ENCODE measurements at places on chromosomes 12 and 14.

- H3K36me3 ChIP-seq, result no peaks in the 10 kb centered on the region
- H3K4me3 ChIP-seq, result no peak overlapping the region
- no peaks in the 10 kb centered on the region for H3K27me3 ChIP-seq
- no peak overlapping the region for H3K27ac ChIP-seq
- H3K4me1 ChIP-seq, result peaks cover 5% of the 10 kb centered on the region
- no peak for DNase-seq
Measured at GRCh38 chr12:28343713-28344112, 153.5 kb downstream of the CCDC91 start.

DNA sequence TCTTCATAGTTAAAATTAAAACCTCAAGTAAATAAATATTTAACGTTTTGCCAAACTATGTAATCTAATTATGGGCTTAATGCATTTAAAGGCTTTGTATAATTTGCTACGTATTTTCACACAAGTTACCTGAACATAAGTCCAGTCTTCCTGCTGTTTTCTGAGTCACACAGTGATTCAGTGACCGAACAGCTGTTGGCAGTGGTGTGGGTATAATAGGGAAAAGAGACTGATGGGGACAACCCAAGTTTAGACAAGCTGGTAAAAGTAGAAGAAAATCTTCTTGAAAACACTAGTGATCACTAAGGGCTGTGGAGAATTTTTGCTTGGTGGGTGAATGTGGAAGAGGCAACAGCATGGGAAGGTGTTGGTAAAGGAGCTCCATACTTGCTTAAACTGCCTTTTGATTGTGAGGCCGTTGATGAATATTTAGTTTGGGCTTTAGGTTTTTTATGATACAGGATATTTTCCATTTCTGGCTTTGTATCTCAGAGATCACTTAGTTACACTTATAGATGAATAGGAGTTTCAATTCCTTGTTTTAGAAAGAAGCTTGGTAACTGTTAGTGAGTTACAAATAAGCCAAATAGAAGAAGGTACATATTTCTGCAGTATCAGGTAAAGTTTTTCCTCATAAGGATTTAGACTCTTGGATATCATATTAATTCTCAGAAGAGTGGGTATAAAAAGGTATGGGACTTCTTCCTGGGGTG lies 23.9 kb downstream of the LRRK2 start:
- H3K4me3 ChIP-seq, result no peak overlapping the region
- H3K4me1 ChIP-seq, result no peaks in the 10 kb centered on the region
- H3K36me3 ChIP-seq, result no peaks in the 10 kb centered on the region
- DNase-seq, result no peak

- no peak overlapping the region for H3K4me3 ChIP-seq
- H3K27me3 ChIP-seq, result no peaks in the 10 kb centered on the region
- H3K4me1 ChIP-seq, result no peaks in the 10 kb centered on the region
- DNase-seq, result no peak
- H3K27ac ChIP-seq, result no peak overlapping the region
Measured at GRCh38 chr14:50471838-50472465, 60.4 kb downstream of the MAP4K5 start.

GRCh38 chr12:131008913-131009270 lies 55.2 kb downstream of the ADGRD1 start:
- no peaks in the 10 kb centered on the region for H3K27me3 ChIP-seq
- no peaks in the 10 kb centered on the region for H3K36me3 ChIP-seq
- no peak overlapping the region for H3K27ac ChIP-seq
- no peak for DNase-seq
- no peaks in the 10 kb centered on the region for H3K4me1 ChIP-seq

- DNase-seq, result no peak
- H3K36me3 ChIP-seq, result peaks cover under 1% of the 10 kb centered on the region
- H3K27ac ChIP-seq, result no peak overlapping the region
- H3K27me3 ChIP-seq, result peaks cover 27% of the 10 kb centered on the region
- peak overlapping the region; percentile 60 for H3K4me3 ChIP-seq
- peaks cover 21% of the 10 kb centered on the region for H3K4me1 ChIP-seq
Measured at GRCh38 chr14:64983439-64984310, 3.0 kb upstream of the FNTB start.

DNA sequence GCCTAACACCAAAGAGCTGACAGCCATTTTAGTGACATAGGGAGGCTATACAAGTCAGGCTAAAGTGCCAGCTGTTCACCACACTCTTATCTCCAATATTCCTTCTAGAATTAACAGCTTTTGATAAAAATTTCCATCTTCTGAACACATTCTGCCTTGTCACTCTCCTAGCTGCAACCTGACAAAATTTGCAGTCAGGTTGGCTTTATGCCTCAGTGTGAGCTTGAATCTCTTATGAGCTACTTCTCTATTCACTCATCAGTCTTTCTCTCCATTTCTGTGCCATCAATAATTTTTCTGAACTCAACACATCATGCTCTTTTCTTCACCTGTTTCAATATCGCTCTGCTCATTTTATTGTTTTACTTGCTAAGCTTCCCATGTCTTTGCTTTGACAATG lies 50.2 kb downstream of the TMTC1 start:
- no peak overlapping the region for H3K4me3 ChIP-seq
- no peak overlapping the region for H3K27ac ChIP-seq
- no peaks in the 10 kb centered on the region for H3K27me3 ChIP-seq

- H3K36me3 ChIP-seq, result no peaks in the 10 kb centered on the region
- no peak for DNase-seq
- H3K4me3 ChIP-seq, result no peak overlapping the region
- H3K4me1 ChIP-seq, result peaks cover 4% of the 10 kb centered on the region
Measured at GRCh38 chr12:65867394-65867793, 43.1 kb downstream of the HMGA2 start.

DNA sequence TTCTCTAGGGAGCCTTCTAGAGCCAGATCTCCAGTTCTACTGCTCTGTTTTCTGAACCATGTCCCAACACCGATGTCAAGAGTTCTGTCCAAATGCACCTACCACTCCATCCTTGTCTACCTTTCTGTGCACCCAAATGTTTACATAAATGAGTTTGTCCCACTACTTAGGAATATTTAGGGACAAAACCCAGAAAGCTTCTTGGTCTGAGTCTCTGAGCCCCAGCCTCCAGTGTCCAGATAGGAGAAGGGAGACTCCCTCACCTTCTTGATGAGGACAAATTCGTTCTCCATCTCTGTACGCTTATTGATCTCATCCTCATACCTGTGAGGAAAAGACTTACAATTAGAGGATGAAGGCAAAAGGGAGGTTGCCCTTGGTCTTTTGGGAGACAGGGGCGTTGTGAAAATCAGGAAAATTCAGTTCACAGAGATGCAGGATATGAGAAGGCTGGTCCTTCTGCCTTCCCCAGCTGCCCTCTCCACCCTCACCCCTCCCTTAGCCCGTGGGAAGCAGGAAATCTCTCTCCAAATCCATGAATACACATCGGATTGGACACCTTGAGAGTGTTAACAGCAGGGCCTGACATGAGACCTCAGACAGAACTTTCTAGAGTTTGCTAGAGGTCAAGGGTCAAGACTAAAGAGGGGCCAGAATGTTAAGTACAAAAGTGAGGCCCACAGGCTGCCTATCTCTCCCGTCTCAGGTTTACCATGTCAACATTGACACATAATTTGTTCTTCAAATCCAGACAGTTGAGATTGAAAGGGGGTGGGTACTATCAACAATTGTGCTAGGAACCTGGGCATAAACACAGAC lies 3.8 kb downstream of the KRT8 start:
- no peak overlapping the region for H3K27ac ChIP-seq
- no peak for DNase-seq
- H3K36me3 ChIP-seq, result no peaks in the 10 kb centered on the region
- H3K4me1 ChIP-seq, result peaks cover 3% of the 10 kb centered on the region

GRCh38 chr12:26871985-26872384 lies 39.0 kb upstream of the ITPR2 start:
- no peak overlapping the region for H3K27ac ChIP-seq
- no peaks in the 10 kb centered on the region for H3K36me3 ChIP-seq
- H3K4me3 ChIP-seq, result no peak overlapping the region

Data from activated T-helper 2 cell treated with anti-CD3 and anti-CD28 coated beads, Interferon-gamma antibody, Interleukin-2, Interleukin-4, amounts not matched to agents 10 μg/mL and 5 μg/mL and 100 μg/mL, durations not matched to agents 14 hours and 24 hours and 36 hours (primary cell).